ENCODE measurements at places on chromosomes 4 and X.

GRCh38 chrX:19760345-19760744, 127.1 kb downstream of the SH3KBP1 start:
- no peak for DNase-seq

- no peak for DNase-seq
Measured at GRCh38 chr4:108320061-108320460, 151.3 kb upstream of the LEF1 start.

- DNase-seq = no peak
Measured at GRCh38 chrX:73836956-73837477, 274.0 kb downstream of the CHIC1 start.

- DNase-seq = no peak
Measured at GRCh38 chr4:42488114-42488513, 90.8 kb downstream of the SHISA3 start.

- no peak for DNase-seq
Measured at GRCh38 chr4:92021203-92021602, 282.6 kb upstream of the GRID2 start.

DNA sequence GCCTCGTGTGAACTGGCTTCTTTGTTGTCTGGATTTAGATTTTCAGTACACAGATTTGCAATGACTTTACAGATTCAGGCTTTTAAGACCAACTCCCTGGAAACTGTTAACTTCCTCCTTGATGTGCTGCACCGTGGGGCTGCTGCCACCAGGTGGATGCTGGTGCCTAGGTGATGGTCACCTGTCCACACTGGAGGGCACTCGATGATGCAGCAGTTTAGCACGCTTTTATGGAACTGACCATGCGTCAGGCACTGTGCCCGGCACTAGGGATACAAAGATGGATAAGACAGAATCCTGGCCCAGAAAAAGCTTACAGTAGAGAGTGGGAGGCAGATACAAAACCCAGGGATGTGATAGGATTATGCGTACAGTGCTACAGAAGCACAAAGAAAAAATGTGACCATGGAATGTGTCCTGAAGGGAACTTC, 180.7 kb downstream of the CEP135 start:
- no peak for DNase-seq

DNA sequence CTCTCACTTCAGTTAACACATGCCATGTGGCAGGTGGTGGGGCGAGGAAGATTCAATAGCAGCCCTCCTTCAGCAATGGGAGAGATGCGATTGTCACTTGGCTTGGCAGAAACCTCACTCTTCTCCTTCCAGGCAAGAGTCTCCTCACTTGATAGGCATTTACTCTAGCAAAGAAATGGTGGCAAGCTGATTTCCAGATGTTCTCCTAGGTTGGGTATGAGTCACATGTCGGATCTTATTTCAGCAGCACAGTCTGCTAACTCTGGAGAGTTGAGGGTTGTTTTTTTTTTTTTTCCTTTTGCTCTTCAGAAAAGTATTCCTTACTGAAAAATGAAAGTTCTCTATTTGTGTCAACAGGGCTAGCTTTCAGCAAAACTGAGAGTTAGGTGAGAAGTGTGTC, 119.5 kb upstream of the CHRDL1 start:
- no peak for DNase-seq

DNA sequence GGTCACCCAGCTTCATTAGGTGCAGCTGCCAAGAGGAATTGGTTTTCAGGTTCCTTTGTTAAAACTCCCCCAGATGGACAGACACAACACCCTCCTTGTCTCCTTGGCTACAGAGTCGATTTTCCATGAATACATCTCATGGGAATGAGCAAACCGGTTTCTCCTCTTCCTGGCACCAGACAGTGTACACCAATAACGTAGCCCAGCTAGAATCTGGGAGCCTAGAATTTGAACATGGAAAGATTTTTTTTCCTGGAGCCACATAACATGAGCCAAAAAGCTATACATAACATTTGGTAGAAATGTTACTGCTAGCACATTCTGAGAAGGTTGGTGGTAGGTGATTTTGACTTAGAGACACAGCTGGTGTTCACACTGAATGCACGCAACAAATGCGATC, 62.9 kb upstream of the SLC34A2 start:
- no peak for DNase-seq

GRCh38 chr4:74189331-74190043, 31.6 kb downstream of the MTHFD2L start:
- no peak for DNase-seq

DNA sequence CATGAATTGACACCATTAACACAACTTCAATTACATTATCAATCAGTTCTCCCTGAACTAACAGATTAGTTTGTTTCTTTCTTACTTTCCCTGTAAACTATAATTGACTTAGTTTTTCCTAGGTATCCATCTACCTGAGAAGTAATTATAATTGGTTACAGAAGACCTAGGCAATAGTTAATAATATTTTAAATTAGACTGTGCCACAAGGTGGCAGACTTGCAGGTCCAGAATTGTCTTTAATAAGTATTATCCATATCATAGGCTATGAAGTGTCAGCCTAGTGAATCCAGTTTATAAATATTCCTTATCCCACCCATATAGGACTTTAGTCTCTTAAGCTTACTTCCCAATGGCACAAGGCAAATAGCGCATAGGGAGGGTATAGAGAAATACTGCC, 48.9 kb upstream of the FAM47B start:
- DNase-seq = no peak

DNA sequence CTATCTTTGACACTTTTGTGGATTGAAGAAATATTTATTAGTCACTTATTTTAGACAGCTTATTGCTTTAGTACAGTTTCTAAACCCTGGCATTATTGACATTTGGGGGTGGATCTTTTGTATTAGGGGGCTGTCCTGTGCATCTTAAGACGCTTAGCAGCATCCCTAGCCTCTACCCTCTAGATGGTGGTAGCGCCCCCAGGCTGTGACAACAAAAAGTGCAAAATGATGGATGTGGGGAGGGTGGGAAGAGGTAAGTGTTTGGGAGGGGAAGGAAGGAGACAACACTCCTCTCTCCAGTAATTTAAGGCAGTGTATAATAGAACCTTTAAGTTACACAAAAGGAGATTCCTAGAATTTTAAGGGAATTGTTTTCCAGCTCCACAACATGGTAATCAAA, 1210.6 kb downstream of the C4orf33 start:
- no peak for DNase-seq

DNA sequence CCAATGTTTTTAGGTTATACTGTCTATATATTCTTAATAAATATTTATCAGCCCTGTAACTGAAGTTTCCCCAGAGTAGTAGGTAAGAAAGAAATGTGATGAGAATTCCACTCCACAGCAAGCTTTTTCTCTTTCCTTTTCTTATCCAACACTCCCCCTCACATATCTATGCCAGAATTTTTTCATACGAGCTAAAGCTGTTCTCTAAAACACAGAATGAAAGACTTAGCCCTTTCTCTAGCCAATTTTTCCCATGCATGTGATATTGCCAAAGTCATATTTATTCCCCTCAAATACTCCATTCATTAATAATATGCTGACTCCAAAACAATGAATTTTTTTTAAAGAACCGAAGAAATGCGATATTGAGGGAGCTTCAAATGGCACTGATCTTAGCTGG, 32.3 kb downstream of the VEGFC start:
- DNase-seq = no peak

DNA sequence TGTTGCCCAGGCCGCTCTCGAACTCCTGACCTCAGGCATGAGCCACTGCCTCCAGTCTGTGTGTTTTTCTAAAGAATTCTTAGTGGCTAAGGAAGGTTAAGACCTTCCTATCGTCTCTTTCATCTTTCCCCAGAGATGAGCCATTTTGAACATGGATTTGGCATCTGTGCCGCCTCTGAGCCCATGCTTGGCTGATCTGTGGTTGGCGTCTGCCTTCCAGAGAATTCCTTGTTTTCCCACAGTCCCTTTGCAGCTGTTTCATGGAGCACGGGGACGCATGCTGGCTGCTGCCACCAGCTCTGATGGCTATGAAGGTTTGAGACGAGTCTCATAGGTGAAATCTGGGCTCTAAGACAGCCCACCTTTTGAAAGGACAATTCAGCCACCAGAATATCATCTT, 60.4 kb downstream of the SHROOM2 start:
- no peak for DNase-seq

GRCh38 chr4:168795346-168795745, 214.7 kb downstream of the CBR4 start:
- no peak for DNase-seq

DNA sequence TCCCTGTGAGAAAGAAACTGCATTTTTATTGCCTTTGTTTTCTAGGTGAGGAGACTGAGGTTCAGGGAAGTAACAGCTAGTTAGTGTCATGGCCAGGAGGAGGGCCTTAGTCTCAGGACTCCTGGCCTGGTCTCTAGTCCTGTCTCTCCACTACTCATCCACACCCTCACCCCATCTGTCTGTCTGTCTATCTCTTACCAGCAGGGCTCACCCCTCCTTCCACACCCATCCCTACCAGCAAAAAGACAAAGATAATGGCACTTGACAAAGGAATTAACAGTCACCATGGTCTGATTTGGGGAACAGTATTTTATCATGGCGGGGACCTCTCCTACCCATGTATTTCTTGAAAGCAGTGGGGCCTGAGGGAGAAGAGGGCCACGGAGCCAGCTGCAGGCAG, 125.8 kb downstream of the REPS2 start:
- no peak for DNase-seq

DNA sequence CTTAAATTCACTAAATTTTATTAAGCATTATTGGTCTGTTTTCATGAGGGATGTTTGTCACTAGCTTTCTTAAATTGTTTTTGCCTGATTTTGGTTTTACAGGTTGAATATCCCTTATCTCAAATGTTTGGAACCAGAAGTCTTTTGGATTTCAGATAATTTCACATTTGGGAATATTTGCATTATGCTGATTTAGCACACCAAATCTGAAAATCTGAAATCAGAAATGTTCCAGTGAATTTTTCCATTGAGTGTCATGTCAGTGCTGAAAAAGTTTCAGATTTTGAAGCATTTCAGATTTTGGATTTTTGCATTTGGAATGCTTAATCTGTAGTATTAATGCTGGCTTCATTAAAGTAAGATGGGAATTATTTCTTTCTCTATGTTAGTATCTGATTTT, 14.7 kb downstream of the FAM193A start:
- DNase-seq = no peak

DNA sequence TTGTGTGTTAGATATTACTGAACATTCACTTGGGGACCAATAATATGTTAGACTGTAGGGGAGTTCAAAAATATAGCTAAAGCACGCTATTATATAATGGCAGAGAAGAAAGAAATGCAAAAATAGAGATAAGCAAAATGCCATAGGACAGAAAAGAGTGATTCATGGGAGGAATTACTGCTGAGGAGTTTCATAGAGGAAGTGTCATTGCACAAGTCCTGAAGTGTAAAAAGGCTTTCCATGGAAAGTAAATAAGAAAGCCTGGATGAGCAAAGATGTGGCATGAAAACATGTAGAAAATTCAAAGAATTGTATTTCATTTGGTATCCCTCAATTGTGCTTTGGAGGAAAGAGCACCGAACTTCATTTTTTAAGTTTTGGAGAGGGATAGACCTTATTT, 14.5 kb downstream of the HMGB2 start:
- DNase-seq = no peak

DNA sequence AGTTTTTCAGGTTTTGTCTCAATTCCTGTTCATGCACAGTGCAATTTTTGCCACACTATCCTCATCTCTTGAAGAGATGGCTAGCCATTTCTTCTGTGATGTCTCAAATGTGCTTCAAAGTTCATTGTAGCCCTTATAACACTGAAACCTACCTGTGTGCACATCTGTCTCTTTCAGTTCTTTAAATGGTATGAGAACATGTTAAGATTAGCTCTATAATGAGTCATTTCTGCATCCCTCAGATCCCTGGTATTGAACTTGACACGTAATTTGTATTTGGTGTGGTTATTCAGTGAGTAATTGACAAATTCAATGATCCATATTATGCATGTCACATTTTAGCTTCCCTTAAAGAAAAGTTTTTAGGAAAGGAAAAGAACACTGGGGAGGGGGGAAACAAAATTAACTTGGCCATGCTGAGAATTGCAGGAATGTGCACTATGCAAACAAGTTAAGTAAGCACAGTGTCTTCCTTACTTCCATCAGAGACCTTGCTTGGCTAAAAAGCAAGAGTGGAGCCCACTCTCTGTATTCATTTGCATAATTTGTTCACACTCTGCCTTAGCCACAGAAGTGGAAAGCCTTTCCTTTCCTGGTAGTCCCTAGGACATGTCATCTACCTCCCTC, 659.8 kb upstream of the MAGEB2 start:
- DNase-seq = no peak

DNA sequence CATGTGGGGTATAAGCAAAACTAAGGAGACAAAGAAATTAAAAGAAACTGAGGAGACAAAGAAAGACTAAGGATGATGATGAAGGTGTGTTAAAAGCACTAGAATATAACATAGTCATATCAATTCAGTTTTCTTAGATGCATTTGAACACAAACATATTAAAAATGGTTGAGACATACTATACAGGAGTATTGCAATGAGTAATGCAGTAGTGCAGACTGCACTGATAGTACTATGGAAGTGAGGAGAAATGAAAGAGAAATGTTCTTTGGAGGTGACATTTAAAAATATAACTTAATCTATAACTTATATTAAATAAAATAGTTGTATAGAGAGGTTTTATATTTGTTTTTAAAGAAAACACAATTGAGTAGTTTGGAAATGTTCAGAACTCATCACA, 279.2 kb downstream of the CAMK2D start:
- no peak for DNase-seq

DNA sequence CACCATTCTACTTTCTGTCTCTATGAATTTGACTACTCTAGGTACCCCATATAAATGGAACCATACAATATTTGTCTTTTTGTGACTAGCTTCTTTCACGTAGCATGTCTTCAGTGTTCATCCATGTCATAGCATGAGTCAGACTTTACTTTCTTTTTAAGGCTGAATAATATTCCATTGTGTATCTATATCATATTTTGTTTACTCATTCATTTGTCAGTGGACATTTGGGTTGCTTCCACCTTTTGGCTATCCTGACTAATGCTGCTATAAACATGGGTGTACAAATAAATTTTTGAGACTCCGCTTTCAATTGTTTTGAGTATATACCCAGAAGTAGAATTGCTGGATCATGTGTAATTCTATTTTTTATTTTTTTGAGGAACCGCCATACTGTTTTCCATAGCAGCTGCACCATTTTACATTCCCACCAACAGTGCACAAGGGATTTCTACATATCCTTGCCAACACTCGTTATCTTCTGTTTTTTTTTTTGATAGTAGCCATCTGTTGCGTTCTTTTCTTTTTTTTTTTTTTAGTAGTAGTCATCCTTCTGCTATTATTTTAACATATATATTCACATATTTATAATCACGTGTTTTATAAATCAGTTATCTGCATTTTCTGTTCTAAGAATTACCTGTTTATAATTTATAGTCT, 158.0 kb upstream of the MED14 start:
- DNase-seq = no peak

DNA sequence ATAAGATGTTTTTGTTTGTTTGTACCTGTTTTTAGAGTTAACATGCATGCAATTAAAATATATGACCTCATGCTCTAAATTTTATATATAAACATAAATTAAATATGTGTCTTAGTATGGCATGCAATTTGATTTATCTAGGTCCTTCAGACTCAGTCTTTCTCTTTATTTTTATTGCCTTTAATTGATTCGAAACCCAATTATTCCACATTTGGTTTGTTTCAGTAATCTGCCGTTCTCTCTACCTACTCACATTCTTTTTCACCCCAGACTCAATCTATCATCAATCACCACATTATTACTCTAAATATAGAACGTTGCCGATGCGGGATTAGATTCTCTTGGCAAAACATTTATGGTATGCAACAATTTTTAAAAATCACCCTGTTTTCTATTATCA, 1492.8 kb downstream of the RAPGEF2 start:
- no peak for DNase-seq

- DNase-seq = no peak
Measured at GRCh38 chrX:13419276-13419675, 99.4 kb upstream of the ATXN3L start.

- DNase-seq = no peak
Measured at GRCh38 chr4:105991726-105992125, 96.5 kb downstream of the NPNT start.
